ENCODE measurements at places on chromosomes 11 and 22.

GRCh38 chr11:69352166-69352565, 58.2 kb downstream of the MYEOV start:
- no peak for DNase-seq

DNA sequence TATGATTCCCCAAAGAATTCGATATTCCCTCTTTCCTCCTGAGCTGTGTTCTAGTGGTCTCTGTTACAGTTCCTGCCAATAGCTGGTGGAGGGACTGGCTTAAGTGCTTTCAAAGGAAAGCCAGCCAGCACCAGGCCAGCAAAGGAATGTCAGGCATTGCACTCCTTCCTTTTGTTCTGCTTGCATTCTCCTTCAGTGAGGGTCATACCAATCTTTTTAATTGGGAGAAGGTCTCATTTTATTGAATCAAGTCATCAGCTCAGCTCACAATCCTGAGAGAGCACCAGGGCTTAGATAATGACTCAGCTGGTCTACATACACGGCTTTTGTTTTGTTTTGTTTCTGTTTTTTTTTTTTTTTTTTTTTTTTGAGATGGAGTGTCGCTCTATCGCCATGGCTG, 222.9 kb downstream of the NAV2 start:
- no peak for DNase-seq

GRCh38 chr22:37697538-37697835, 639 bp downstream of the TRIOBP start:
- DNase-seq = no peak

DNA sequence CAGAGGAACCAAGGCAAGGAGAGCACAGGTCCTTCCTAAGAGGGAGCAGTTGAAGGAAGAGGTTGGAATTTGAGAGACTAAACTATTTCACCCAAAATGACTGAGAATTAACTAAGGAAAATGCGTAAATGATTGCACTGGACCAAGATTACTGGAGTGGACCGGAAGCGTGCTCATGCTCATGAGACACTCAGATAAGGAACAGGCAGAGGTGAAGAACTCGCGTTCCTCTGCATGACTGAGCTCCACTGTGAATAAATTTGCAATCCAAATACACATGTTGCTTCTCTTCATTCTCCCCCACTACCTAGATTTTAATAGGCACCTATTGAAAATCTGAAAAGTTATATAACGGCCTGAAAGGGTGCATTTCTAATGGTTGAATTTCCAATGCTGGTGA, 207.0 kb downstream of the KIRREL3 start:
- DNase-seq = no peak

- no peak for DNase-seq
Measured at GRCh38 chr11:58061813-58062212, 31.1 kb downstream of the OR6Q1 start.

GRCh38 chr11:95147364-95147905, 57.8 kb downstream of the ENDOD1 start:
- no peak for DNase-seq

- DNase-seq = no peak
Measured at GRCh38 chr22:17734187-17734586, 40.1 kb downstream of the BID start.

DNA sequence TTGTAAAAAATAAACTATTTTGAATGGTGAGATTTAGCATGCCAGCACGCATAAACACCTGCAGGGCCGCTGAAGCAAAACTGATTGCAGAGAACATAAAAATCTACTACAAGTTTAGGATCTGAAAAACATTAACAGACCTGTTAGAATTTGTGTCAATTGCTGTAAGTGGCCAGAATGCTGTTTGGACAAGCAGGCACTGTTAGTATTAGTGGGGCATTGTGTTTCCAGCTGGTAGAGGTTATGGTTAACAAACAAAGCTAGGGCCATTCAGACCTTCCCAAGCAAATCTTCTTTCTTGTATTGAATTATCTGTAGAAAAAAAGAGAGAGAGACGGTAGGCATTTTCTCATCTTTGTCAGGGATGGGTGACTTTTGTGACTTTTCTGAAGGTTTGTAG, 57.6 kb upstream of the OLFML1 start:
- DNase-seq = no peak

DNA sequence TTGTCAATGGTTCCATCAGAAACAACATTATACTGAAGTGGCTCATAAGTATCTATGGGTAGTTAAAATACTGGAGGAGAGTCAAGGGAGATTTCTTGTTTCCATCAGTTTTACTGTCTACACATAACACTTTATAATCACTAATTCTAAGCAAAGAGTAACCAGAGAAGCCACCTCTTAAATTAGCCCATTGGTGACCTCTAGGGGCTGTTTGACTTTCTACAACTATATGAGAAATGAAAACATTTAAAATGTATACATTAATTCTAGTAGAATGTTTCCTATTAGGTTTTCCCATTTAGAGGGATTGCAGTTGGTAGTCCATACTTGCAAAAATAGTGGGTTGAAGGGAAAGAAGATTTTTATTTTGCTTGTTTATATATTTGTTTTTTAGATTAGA, 504.3 kb downstream of the FAM181B start:
- DNase-seq = peak; percentile 5

GRCh38 chr11:134361661-134362060, 29.9 kb downstream of the GLB1L2 start:
- DNase-seq = no peak

GRCh38 chr11:103875855-103876510, 160.5 kb upstream of the DDI1 start:
- no peak for DNase-seq

DNA sequence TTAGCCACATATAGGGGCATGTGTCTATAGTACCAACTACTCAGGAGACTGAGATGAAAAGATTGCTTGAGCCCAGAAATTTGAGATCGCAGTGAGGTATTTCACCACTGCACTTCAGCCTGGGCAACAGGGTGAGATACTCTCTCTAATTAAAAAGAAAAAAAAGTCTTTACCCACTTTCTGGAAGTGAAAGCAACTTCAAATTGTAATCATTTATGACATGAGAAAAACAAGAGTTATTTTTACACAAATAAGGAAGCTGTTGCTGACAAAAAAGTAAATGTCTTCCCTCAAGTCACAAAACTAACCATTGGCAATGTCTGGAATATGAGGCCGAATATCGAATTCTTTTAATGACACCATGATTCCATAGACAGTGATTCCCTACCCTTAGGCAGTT, 71.4 kb downstream of the GLYATL1 start:
- DNase-seq = no peak

- peak; percentile 86 for DNase-seq
Measured at GRCh38 chr11:72814286-72815109, at the start of gene ATG16L2. Gene ATG16L2, plus strand, starts transcription at chr11:72814411. Its CDS starts 35 bp downstream, at chr11:72814446.

DNA sequence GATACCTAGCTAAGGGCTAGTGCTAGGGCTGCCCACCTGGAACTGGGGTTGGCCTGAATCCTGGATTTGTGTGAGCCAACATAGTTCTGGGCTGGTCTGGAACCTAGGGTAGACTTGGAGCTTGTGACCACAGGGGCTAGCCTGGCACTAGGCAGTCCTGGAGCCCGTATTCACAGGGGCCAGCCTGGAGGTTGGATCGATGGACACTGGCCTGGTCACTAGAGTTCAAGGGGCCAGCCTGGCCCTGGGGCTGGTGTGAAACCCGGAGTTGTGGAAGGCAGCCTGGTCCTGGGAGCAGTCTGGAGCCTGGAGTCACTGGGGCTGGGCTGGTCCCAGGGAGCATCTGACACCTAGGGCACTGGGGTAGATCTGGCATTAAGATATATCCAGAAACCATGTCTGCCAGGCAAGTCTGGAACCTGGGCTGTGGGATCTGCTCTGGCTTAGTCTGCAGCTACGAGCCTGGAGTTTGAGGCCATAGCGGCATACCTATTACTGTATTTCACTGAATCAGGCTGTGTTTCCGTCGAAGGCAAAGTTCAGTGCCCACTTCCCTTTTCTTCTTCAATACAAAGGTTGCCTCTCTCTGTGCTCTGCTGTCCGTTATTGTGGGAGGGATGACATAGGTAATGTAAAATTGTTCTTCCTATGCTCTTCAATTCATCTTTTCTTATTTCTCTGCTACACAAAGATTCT, 9.1 kb upstream of the GLYATL1B start:
- no peak for DNase-seq

GRCh38 chr11:86591631-86592030, 80.8 kb downstream of the ME3 start:
- DNase-seq = no peak

DNA sequence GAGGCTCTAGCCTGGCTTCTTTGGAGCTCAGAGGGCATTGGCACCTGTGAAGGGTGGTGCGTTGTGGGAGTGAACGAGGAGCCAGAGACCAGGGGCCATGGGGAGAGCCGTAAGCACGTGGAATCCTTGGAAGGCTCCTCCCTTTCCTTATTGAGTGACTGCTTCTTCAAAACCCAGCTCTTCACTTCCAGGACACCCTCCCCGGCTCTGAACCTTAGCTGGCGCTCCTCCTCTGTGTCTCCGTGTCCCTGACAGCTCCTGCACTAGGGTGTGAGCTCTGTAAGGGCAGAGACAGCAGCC, 26.3 kb downstream of the POLR3H start:
- DNase-seq = no peak

- DNase-seq = no peak
Measured at GRCh38 chr11:27468995-27469695, 3.4 kb downstream of the LGR4 start.

GRCh38 chr11:44566952-44567875, 1.8 kb downstream of the CD82 start:
- DNase-seq = no peak

- DNase-seq = no peak
Measured at GRCh38 chr11:77589181-77589520, 602 bp upstream of the AQP11 start.

- DNase-seq = peak; percentile 15
Measured at GRCh38 chr11:12185914-12186313, 75.5 kb downstream of the MICAL2 start.

- DNase-seq = no peak
Measured at GRCh38 chr11:47408598-47409439, 429 bp downstream of the SLC39A13 start.

GRCh38 chr22:22841598-22841997, 46.0 kb upstream of the IGLL5 start:
- DNase-seq = no peak

DNA sequence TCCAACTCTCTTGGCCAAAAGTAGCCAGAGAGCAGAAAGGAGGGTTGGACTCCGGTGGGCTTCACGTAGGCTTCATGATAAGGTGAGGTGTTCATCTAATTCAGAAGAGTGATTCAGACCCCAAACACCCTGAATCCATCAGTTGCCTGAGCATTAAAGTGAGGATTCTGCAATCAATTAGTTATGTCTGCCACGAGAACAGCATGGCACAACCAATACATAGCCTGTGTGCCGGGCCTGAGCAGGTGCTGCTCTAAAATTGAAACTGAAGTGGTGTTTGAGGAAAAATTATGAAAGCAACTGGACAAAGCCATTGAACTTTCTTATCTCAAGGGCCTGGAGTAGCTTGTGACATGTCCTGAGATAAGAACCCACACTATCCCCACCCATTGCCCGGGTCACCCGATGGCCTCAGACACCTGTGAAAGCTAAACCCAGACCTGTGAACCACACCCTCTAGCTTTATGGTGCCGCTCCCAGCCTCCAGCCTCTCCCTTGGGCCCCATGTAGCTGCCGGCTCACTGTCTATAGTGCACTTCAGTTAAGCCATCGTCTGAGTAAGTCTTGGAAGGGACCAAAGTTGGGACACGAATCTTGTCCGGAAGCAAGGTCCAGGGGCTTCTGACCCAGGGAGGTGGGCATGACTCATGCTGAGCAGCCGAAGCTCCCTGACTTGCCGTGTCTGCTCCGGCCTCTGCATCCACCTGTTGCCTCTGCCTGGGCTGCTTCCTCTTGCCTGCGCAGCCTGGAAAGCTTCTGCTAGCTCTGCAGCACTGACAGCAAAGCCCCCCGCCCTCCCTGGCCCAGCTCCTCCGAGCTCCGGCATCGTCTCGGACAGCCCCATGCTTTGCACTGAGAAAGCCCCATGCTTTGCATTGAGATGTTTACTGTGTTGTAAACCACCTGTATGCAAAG, 5.7 kb upstream of the MYEOV start:
- DNase-seq = no peak

DNA sequence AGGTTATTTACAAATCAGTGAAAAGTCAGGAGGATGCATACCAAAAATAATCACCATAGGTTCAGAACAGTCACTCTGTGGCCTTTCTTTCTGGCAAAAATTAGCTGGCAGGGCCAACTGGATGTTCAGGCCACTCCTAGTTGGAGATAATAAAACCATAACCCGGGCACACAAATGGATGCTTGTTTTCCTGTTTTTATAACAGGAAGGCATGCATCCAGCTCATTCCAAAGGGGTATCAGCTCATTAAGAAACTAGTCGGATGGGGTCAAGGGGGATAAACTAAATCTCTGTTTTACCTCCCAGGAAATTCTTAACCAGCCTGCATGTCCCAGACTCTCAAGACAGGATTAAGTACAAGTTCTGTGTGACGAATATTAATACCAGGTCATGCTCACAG, 81.0 kb downstream of the FBXO7 start:
- DNase-seq = no peak

GRCh38 chr11:110094298-110095285, 1.4 kb downstream of the ZC3H12C start:
- DNase-seq = no peak

DNA sequence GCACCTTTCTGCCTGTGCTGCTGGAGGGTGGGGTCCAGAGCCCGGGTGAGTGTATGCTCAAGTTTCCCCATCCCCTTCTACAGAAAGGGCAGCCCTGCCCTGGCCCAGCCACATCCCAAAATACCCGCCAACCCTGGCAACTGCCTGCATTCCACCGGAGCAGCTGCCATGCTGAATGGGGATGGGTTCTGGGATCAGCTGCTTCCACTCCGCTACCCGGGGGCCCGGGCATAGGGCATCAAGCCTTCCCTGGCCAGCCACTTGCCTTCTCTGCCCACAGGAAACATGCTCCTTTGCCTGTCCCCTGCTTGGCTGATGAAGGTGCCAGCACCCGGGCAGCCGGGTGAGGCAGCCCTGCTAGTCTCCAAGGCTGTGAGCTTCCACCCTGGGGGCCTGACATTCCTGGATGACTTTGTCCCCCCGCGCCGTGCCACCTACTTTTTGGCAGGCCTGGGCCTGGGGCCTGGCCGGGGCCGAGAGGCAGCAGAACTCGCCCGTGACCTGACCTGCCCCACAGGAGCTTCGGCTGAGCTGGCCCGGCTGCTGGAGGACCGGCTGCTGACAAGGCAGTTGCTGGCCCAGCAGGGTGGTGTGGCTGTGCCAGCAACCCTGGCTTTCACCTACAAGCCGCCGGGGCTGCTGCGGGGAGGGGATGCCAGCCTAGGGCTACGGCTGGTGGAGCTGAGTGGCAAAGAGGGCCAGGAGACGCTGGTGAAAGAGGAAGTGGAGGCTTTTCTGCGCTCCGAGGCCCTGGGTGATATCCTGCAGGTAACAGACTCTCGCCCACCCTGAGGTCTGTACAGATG, 3.2 kb downstream of the CARNS1 start:
- no peak for DNase-seq

DNA sequence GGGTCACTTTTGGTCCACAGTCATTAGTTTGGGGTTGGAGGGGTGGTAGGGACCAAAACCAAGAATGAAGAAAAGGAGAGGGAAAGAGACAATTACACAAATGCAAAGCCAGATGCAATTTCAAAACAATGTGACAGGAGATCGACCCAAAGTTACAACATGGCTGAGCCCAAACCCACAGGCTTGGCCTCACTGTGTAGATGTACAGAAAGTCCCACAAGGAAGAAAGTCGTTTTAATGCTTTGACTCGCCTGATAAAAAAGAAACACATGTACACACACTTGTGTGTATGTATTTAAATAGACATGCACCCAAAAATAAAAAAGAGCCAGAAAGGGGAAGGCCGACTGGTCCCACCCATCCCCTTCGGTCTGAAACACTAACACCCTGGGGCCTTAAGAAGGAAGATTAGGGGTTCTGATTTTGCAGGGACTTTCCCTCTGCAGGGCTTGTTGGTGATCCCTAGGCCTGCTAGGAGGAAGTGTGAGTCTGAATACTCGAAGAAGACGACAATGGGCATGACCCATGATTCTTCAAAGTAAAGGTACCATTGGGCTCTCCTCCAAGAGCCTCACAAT, 104.1 kb downstream of the ETS1 start:
- DNase-seq = no peak
